ENCODE measurements at places on chromosomes 2 and 18.

DNA sequence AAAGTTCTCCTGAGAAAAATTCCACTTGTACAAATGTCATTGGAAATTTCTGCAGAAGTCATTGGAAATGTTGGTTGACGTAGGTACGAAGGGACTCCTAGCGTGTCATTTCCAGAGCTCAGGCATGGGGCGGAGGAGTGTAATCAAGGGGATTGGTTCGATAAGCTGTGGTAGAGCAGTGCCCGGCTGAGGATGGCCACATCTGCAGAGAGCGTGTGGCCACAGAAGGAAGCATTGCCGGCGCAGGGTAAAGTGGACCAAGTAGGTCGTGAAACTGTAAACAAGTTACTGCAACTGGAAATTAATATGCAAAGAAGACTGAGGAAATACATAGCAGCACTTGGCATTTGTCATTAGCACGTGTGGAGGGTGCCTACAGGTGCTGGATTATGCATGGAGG is 101.8 kb downstream of the DGKD start:
- DNase-seq: no peak

DNA sequence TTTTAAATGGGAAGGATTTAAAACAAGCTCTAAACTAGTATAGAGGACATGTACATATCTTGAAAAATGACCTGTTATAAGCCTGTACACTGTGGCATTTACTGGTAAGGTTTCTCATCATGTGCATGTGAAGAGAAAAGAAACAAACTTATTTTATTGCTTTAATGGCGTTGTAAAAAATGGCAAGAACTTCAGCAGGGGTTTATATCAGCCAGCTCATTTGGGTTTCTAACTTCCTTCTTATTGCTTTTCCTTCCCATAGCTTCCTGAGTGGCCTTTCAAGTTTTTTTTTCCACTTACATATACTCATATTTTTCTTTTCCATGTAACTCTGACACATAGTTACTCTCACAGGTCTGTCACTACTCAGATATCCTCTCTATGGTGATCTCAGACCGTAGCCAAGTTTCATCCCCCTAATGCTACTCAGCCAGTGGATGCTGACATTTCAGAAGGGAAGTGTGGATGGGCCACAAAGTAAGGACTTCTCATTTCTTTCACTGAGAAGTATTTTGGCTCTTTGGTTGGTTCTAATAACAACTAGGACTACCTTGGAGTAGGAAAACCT is 198.2 kb downstream of the PARD3B start:
- no peak for DNase-seq

- no peak for DNase-seq
Measured at GRCh38 chr2:86304416-86304815, 33.0 kb downstream of the REEP1 start.

DNA sequence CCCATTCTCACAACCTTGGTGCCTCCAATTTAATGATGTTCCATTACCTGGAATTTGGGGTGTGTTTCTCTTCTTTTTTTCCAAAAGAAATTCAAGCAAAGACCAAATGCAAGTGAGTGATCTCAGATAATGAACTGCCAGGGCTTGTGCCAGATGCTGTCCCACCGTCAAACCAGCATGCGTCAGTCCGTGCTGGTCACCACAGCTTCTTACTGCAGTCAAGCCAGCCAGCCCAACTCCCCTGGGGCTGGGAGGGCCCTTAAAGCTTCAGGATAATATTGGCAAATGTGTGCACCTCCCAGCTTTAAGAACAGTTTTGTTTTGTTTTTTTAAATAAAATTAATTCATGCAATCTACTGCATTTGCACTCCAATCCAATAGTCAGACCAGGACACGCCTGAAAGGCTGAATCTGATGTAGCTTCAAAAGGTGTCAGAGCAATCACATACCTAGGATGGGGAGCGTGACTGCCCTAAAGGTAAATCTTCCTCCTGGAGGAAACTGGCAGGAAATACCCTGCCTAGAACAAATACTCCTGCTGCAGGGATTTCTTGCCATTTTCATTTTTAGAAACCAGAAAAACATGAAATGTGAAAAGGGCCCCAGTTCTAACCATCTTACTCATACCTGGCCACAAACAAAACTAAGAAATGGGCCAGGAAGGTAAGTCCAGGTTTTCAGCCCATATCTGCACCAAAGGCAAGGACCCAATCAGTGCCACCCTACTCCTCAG is 26.8 kb upstream of the SP3 start:
- DNase-seq: no peak

DNA sequence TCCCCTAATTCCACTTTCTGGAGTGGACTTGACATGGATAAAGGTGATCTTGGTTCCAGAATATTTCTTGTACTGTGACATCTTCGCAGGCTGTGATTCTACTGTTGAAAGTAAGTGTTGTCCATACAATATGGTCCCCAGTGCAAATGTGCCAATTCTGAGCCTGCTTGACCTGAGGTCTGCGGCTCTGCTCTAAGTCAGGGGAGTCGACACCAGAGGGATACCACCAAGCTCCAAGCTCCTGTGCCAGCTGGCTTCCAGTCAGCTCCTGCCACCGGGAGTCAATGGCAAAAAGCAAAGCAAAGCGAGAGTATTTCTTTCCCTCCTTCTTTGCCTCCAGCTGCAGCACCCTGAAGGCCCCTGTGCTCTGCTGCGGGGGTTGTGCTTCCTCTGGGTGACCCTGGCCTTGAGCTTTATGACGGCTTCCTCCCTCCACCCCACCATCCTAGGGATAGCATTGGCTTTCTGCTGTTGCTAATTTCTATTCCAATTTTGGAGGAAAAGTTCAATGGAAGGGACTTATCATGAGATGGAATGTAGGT is 50.4 kb downstream of the SLC35F5 start:
- DNase-seq: no peak

GRCh38 chr2:84959095-84959565 is 11.8 kb upstream of the KCMF1 start:
- DNase-seq: no peak

GRCh38 chr2:100381240-100381639 is 36.2 kb downstream of the CHST10 start:
- DNase-seq: peak; percentile 74

GRCh38 chr2:16821692-16822091 is 156.1 kb upstream of the CYRIA start:
- no peak for DNase-seq

DNA sequence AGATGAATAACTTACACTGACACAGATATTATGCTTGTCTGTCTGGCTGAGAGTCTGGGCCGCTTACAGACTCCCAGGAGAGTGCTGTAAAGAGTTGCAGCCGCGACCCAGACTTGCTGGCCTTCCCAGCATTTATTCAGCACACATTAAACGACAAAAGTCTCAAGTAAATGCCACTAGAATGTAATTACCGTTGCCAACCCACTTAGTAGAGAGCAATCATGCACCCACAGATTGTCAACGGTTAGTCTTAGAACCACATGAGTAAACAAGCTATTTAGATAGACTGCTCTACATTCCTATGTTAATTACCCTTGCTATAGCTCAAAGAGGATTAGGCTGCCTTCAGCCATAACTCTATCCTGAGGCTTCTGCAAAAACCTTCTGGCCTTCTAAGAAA is 47.8 kb upstream of the C2orf74 start:
- DNase-seq: no peak

DNA sequence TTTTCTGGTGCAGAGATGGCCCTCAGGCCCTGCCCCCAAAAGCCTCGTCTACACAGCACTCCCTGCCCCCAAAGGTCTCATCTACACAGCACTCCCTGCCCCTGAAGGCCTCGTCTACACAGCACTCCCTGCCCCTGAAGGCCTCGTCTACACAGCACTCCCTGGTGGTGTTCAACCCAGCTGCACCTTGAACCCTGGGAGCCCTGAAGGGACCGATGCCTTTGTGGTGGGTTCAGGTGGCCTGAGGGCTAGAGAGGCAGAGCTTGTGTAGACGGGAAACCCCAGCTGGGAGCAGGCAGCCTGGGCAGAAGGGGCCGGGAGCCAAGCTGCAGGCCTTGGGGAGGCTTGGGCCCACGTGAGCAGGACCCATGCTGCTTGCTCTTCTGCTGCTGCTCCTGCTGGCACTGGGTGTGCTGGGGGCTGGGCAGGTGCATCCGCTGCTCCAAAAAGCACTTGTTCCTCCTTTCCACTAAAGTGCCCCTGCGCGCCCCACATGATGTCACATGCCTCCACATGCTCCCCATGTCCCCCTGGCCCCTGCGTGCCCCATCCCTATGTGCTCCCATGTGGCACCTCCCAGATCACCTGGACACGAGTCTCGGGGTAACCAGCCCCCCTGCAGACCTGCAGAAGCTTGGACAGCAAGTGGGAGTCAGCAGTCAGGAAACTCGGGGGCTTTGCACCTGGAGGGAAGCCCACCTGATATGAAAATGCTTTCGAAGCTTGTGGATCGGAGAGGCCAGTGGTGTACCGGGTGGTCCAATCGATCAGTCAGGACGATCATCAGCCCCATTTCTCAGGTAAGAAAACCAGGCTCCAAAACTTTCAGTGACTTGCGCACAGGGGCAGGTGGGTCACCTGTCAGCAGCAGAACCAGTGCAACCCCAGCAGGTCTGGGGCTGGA is 94.9 kb upstream of the CTDP1 start:
- DNase-seq: no peak

DNA sequence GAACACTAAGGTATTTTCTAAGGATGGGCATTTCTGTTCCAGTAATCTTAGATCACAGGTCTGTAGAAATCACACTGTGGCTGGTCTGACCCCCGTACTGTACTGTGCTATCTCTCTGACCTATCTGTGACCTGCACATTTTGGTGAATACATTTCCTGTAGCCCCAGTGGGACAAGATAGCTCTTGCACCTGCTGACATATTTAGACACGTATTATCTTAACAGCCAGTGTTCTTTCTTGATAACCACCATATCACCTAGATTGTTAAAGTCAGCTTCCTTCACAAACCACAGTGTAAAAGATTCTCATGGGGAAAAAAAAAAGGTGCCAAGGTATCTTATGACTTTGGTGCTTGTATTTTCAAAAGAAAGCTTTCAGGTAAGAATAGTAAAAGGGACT is 39.8 kb upstream of the TMEM247 start:
- no peak for DNase-seq

DNA sequence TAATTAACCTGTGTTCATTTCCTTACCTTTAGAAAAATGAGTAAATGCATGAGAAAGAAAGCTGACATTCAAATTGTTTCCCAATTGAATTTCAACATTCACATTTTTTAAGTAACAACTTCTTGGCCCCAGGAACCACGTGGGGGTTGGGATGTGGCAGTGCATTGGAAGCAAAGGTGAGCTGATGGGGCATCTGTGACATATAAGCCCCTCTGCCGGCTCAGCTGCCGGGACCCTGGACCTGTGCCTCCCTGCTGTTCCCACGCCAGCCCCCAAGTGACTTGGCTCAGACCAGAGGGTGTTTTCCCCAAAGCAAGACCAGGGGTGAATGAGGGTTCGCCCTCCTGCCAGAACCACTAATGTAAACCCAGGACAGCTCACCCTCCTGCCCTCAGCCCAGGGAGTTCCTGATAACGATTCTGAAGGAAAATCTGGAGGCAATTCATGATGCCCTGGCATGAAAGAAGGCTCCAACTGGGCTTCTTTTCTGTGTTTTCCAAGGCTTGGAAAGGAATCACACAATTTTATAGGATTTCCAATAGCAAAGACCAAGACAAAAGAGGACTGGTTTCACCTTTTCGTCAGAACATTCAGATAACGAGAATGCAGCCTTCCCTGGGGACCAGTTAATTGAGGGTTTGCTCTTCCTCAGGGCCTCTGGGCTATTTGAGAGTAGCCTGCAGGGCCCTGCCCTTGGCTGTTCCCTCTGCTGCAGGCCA is 193.2 kb upstream of the TWIST2 start:
- no peak for DNase-seq

GRCh38 chr2:157938556-157938955 is 62.4 kb upstream of the ACVR1 start:
- DNase-seq: no peak

DNA sequence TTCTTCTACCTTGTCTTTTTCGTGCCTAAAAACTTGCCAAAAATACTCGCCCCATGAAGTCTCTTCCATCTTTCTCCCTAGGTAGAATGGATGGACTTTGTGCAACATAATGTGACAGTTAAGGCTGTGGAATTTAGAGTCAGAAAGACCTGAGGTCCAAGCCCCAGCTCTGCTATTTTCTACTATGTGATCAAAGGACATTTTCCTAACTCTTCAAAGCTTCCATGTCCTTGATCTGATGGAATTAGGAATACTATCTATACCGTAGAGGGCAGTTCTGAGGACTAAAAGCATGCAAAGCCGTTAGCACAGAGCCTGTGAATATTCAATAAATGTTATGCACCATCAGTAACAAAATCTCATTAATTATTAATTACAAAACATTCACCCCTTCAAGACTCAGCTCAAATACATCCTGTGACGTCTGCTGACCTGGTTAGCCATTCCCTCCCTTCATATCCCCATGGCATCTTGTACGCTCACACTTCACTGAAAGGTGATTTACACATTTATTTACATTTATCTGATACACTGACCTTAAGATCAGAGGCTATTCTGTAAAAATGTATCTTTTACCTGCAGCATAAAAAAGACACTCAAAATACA is 15.1 kb downstream of the IWS1 start:
- no peak for DNase-seq

GRCh38 chr2:19739256-19739655 is 162.5 kb downstream of the TTC32 start:
- DNase-seq: no peak

DNA sequence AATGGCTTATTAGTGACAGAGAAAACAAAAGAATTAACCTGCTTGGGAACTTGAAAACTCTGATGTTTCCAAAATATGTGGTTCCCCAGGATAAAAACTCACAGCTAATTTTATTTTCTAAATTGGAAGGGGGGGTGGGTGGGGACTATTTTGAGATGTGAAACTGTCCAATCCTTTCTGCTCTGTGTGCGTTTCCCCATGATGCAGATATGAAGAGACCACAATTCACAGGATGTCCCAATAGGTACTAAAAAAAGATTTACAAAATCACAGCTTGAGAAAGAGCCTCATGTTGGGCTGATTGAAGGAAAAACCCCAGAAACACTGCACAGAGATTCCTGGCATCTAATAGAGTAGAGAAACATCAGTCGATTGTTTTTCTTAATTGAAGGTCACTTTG is 273.2 kb downstream of the ARHGAP15 start:
- no peak for DNase-seq

DNA sequence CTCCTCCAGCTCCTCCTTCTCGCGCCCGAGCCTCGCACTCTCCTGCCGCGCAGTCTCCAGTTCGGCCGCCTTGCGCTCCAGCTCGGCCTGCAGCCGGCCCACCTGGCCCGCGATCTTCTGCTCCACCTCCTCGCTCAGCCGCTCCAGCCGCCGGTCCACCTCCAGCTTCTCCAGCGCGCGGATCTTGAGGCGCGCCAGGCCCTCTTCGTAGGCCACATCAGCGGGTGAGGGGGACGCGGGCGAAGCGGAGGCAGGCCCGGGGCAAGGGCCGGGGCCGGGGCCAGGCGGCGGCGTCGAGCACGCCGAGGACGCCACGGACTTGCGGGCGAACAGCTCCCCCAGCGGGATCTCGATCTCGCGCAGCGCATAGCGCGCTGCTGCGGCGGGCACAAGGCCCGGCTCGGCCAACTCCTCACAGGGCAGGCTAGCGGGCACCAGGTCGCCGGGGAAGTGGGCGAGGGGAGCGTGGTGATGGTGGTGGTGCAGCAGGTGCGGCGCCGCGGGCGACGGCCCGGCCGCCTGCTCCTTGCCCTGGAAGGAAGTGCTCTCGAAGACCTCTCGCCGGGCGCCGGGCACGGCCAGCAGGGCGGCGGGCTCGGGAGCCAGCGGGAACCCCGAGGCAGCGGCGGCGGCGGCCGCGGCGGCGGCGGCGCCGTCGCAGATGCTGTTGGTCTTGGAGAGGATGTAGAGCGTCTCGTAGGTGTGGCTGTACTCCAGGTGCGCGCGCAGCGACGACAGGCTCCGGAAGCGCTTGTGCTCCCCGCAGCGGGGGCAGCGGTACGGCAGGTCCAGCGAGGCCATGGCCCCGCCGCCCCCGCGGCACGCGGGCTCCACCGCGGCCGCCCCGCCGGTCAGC is 15.2 kb downstream of the FBXO41 start:
- peak; percentile 73 for DNase-seq
